D341Med (cell line): ENCODE measurements at places on chromosomes 1 and 21.

- DNase-seq: no peak
These were observed 26.3 kb upstream of the MAN1C1 start for GRCh38 chr1:25590096-25590824.

- no peak for DNase-seq
These were observed 7.2 kb upstream of the FNBP1L start for GRCh38 chr1:93440706-93441105.

GRCh38 chr1:51234721-51235425, 1.2 kb upstream of the RNF11 start:
- peak; percentile 51 for DNase-seq

GRCh38 chr1:231026576-231026975, 13.5 kb downstream of the FAM89A start:
- DNase-seq: no peak

- no peak for DNase-seq
These were observed 12.2 kb upstream of the LAMC2 start for GRCh38 chr1:183173828-183174227.

- no peak for DNase-seq
These were observed 25.4 kb upstream of the KIAA0040 start for GRCh38 chr1:175217721-175218531.

GRCh38 chr1:77468257-77468948, 186.6 kb downstream of the AK5 start:
- DNase-seq: no peak

- peak; percentile 80 for DNase-seq
These were observed 119.8 kb upstream of the IRF2BP2 start for GRCh38 chr1:234729561-234730474.

DNA sequence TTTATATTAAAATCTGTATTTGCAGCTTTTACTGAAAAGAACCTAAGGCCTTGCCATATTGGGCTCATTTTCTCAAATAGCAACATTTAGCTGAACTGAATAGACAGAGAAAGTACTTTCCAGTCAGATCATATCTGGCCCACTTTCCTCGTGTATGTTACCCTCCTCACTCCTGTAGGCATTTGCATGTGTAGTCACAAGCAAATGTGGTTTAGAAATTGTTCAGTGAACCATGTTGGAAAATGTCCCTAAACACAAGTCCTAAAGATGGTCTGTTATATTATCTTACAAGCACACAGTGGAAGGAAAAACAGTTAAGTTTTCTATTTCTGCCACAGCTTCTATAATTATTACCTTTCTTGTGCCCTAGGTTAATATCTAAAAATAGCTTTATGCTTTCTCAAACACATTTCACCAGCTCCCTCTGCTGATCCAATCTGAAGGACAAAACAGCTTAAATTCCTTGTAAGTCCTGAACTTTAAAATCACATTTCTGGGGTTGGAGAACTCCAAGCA, 606 bp upstream of the FMO4 start:
- no peak for DNase-seq

GRCh38 chr1:2625311-2625710, 7.5 kb downstream of the MMEL1 start:
- DNase-seq: no peak

GRCh38 chr21:15020797-15021196, 44.0 kb downstream of the NRIP1 start:
- DNase-seq: no peak

GRCh38 chr1:155001675-155002463, 733 bp upstream of the ZBTB7B start:
- DNase-seq: peak; percentile 99

DNA sequence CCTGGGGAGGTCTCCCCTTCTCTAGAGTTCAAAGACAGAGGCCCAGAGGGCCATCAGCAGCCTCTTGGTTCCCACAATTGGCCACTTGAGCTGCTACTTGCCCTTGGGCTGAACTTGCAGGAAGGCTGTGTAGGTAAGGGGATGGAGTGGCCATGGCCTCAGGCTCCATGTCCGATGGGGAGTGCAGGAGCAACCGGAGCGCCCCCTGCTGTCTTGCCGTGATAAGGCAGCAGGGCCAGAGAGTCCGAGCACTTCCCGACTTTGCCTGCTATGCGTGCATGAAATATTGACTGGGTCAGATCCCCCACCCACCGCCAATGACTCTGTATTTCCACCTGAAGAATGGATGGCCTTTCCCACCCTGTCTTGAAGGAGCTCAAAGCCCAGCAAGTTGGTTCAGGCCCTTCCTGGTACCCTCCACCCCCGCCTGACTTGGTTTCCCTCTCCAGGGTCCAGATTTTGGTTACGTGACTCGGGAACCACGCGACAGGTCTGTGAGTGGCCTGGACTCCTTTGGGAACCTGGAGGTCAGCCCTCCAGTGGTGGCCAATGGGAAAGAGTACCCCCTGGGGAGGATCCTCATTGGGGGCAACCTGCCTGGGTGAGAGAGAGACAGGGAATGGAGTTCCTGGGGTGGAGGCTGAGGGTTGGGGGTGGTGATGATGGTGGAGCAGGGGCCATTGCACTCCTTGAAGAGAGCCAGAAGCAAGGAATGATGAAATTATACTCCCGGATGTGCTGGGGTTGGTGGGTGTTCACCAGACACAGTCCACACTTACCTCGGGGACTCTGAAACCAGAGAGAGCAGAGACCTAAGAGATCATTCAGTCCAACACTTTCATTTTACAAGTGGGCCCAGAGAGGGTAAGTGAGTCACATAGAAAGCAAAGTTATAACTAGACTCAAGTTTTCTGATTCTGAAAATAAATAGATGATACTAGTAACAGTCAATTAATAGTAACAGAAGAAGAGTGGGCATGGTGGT, 25.6 kb downstream of the PADI3 start:
- DNase-seq: peak; percentile 72

GRCh38 chr1:206685334-206685768, 646 bp downstream of the MAPKAPK2 start:
- DNase-seq: peak; percentile 83

DNA sequence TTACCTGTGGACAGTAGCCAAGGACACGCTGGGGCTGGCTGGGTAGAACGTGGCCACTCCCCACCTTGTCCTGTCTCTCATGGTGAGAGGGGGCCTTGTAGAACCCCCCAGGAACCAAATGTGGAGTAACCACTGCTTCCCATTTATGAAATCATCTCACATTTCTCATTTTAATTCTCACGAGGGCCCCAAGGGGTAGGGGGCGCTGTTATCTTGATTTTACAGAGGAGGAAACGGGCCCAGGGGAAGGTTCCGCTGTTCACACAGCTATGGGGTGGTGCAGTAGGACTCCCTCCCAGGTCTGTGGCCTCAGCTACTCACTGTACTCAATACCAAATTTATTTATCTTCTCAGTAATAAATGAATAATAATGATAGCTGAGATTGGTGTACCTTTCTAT, 5.5 kb downstream of the SMPDL3B start:
- peak; percentile 75 for DNase-seq

DNA sequence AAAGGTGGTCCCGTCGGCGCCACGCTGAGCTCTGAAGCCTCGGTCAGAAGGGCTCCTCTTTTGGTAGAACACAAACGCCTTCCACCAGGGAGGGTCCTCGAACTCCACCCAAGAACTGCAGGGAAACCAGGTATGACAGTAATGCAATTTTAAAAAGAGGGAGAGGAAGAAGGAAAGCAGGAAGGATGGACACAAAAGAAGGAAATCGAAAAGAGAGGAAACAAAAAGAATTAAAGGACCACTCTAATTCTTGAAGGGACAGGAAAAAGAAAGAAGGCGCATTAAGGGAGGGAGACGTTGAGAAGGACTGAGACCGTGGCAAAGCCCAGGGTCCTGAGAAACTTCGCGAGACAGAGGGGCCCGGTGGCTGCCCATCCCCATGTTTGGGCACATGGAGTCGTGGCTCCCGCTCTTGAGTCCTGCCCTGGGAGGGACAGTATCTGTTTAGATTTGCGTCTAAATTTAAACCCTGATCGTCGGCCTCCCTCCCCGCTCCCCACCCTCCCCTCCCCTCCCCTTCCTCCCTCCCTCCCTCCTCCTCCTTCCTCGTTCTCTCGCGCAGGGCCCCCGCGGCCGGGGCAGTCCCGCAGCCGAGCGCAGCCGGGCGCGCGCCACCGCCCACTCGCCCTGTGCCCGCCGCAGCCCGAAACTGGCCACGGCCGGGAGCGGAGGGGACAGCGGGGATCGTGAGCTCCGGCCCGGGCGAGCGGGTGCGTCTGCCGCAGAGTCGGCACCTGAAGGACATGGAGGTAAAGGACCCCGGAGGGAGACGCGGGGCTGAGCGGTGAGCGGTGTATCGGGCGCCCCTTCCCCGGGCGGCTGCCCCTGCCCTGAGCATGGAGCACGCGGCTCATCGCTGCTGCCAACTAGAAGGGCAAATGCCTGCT, at the start of gene RCSD1:
TSS of gene RCSD1 (plus strand) at position 552 of the 887 bp plus-strand sequence. CDS start at position 744, 192 bp downstream.
- peak; percentile 58 for DNase-seq

GRCh38 chr1:173856903-173857302, 10.9 kb downstream of the GAS5 start:
- DNase-seq: no peak

DNA sequence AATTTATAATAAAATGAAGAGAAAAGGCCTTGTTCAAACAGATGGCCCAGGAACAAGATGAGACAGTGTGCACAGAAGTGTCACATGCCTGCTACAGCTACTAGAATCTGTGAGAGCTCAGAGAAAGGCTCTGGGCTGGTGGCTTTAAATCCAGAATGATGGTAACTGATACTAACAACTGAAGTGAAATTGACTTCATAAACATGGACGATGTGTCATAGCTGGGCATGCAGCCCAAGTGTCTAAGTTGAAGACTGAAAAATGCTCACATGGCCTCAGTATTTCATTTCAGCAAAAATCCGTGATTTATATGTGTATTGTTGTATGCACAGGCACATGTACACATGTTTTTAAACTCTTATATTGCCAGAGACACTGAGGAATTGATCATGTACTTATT, 208.3 kb upstream of the RUNX1 start:
- no peak for DNase-seq

DNA sequence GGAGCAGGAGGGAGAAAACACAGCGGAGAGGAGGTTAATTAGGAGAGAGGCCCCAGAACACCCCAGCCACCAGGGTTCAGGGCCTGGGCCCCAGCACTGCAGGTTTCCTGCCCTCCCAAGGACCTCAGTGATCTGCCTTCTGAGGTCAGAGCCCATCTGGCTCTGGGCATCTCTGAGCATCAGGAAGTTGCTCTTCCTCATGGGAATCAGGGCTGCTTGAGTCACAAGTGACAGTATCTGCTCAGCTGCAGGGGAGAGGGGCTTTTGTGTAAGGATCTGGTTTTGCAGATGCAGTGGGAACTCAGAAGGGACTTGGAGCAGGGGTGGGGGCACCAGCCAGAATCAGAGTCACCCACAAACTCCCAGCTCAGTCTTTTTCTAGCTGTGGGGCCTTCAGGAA, 472.1 kb downstream of the PTPRU start:
- no peak for DNase-seq

GRCh38 chr1:198660341-198661261, 21.8 kb downstream of the PTPRC start:
- DNase-seq: no peak
